ENCODE measurements at places on chromosomes 2 and 18.

- no peak for DNase-seq
These were observed 46.7 kb downstream of the ICA1L start for GRCh38 chr2:202824901-202825300.

DNA sequence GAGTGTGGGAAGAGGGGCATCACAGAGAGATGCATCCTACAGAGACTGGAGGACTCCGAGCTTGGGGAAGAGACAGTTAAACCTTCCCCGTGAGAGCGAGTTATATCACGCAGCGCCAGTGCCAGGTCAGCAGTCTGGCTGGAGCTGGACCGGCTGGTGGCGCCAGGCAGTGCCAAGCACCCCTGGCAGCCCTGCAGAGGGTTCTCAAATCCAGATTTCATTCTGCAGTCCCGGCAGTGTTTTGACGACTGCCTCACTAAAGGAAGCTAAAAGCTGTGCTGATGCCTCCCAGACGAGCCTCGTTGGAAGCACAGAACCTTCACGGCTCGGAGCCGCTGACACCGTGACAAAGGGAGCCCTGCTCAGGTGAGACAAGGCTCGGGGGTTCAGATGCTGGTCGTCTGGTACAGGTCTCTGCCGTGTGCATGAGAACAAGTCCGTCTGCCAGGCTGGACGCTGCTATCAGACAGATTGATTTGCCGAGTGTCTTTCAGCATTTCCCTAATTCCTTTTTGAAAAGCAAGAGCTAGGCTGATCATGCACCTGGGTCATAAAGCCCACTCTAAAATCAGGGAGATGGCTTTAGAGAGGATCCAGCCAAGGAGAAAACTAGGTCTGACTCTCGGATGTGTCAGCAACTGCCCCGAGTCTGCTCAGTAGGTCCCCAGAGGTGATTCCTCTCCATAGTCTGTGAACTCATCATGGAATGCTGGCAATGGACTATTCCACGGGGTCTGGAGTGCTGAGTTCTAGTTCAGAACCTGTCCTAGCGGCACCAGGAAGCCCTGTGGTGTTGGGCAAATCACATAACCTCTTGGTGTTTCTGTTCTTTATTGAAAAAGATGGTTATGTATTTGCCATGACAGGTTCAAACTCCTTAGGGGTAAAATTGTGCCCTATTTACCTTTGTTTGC, 240.6 kb downstream of the SOX11 start:
- DNase-seq: no peak

GRCh38 chr2:112153179-112153490, 14.9 kb downstream of the FBLN7 start:
- no peak for DNase-seq

- DNase-seq: no peak
These were observed 146.8 kb upstream of the PXDN start for GRCh38 chr2:1891147-1891546.

GRCh38 chr2:86237172-86237571, 37.9 kb downstream of the MRPL35 start:
- DNase-seq: no peak

DNA sequence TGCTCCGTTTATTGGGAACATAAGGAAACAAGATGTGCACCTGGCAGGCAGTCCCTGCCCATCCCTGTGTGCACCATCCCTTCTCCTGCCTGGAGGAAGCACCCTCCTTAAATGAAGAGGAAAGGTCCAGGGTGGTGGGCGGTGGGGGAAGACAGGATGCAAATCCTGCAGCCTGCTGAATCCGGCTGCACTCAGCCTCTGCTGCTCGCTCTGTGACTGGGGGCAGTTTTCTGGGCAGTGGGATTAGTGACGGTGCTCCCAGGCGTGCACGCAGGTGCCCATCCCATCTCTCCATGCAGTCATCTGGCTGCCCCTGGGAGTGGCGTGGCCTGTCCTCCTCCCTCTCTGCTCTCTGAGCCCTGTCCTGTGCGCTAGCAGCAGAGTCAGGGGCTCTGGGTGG, 371.3 kb upstream of the MYT1L start:
- DNase-seq: no peak

GRCh38 chr2:80437959-80438358, 133.4 kb upstream of the LRRTM1 start:
- no peak for DNase-seq

- DNase-seq: no peak
These were observed 47.1 kb downstream of the ACSL3 start for GRCh38 chr2:222907790-222908441.

- no peak for DNase-seq
These were observed 115.0 kb downstream of the CELF4 start for GRCh38 chr18:37450434-37451132.

DNA sequence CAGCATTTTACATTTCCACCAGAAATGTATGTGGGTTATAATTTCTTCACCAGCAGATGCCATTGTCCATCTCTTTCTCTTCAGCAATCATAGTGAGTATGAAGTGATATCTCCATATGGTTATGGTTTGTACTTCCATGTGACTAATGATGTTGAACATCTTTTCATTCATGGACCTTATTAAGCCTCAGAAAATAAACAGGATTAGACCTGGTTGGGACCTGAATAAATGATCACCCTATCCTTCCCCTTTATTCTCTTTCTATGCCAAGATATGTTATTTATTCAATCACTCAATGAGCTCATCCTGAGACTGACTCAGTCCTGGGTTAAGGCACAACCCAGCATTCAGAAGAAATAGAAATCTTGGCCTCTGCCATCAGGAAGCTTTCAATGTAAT, 86.6 kb downstream of the ANTXR1 start:
- DNase-seq: no peak

DNA sequence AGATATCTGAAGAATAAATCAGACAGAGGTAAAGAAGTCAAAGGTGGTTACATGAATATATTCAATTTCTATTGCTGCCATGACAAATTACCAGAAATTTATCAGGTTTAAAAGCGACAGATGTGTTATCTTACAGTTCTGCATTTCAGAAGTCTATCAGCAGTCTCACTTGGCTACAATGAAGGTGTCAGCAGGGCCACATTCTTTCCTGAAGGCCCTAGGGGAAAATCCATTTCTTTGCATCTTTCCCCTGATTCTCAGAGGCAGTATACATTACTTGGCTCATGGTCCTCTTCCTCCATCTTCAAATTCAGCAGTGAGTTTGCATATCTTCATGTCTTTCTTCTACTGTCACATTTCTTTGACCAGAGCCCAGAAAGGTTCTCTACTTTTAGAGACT, 145.8 kb upstream of the GULP1 start:
- DNase-seq: no peak

DNA sequence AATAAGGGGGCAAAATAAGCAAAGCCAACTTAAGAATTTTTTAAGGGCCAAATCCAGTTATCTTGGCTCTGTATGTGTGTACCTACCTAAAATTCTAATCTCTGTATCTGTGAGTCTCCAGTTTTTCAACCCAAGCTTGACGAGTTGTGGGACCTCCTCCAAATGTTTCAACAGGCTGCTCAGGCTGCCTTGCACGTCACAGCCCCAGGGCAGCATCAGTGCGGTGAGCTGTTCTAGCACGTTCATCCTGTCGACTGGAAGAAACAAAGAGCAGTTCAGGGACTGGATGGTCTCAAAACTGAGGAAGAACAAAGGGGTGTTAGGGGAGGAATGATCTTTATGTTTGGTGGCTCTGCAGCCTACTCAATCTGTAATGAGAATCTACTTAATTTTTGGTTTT, 29.4 kb downstream of the NLRC4 start:
- DNase-seq: no peak

DNA sequence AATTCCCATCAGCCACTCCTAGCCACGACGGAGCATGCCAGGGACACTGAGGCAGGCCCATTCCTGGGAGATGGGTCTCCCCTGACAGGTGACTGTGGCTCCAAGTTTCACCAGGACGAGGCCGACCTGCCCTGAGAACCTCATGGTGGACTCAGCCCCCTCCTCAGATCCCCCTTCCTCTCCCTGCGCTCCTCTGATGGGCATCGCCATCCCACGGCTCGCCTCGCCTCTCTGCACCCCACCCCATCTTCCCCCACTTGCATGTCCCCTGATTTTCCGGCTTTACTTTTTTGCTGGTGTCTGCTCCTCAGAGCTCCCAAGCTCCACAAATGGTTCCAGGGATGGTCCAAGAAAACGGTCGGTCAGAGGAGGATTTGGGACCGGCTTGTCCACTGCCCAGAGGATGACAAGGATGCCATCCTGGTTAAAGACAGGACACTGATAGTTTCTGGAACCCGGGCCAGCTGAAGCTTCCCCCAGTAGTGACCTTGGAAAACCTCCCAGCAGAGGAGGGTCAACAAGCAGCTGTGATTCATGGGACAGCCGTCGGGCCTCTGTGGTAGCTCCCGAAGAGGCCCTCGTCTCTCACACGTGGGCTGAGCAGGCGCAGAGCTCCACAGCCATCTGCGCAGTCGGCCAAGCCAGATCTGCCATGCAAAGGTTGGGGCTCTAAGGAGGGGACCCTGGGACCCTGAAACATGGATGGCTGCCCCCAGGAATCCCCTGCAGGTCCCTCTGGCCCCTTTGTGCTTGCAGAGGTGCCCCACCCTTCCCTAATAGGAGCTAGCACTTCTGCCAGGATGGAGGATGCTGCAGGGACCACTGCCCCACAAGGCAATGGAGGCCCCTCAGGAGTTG, 87.8 kb upstream of the SLC66A3 start:
- DNase-seq: no peak

DNA sequence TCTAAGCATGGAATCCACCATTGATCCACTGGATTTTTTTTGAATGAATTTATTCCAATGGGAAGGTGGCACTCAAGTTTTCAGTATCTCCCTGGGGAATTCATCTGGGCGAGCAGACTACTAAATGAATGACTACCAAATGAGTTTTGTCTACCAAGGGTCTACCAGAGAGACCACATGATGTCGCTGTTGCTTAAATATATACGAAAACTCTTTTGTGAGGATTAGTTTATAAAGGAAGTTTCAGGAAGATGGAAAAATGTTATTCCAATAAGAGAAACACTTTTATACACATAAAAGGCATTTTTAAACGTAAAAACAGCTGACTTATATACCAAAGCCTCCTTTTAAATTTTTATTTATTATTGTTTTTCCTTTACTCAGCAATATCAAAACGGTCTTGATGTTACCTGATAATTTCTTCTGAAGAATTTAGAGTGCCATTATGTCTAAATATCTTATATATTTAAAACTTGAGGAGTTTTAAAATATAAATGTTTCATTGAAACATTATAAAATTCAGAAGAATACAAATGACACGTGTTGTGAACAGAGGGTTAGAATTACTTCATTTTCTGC, 139.7 kb downstream of the HRH4 start:
- DNase-seq: peak; percentile 18

GRCh38 chr18:21656402-21656801, 44.3 kb downstream of the SNRPD1 start:
- DNase-seq: no peak

DNA sequence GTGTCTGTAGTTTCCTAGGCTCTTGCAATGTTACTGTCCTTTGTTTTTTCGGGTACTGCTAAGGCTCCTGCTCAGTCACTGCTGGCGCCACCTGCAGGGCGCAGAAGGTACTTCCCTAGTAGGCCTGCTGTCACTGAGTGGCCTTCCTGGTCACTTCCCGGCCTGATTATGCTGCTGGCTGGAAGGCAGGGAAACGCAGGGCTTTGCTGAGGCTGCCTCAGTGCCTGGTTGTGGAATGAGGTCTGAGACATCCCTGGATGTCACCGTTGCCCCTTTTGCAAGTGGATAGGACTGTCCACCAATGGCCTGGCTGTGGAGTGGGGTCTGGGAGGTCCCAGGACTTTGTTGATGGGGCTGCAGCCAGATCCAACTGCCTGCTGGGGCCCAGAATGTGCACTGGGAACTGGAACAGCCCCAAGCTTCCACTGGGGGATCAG, 13.1 kb downstream of the DAW1 start:
- DNase-seq: peak; percentile 76

GRCh38 chr2:197577446-197577845, 61.6 kb downstream of the MOB4 start:
- DNase-seq: no peak

- peak; percentile 64 for DNase-seq
These were observed 168.6 kb downstream of the SS18 start for GRCh38 chr18:25921677-25922421.

GRCh38 chr18:7663366-7664312, 96.5 kb downstream of the PTPRM start:
- no peak for DNase-seq
